Kasumi-1 (cell line): ENCODE measurements at places on chromosomes 7 and 10.
A peak's percentile ranks its signal among the peaks of the same experiment; 100 is the strongest.

DNA sequence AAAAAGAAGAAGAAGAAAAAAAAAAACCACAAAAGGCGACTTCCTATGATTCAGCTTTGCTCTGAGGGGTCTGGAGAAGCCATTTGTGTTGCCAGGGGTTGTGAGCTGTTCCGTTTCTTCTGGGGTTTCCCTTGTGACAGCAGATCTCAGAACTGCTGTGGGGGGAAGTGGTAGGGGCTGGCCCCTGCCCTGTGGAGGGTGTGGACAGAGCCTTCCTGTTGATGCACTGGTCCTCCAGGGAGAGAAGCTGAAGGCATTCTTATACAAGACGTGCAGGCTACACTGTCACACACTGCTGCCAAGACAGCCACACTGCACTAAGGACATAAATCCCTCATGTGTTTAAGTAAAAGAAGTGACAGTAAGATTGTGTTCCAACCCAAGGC, 17.3 kb upstream of the CSGALNACT2 start:
- DNase-seq: peak; percentile 100

DNA sequence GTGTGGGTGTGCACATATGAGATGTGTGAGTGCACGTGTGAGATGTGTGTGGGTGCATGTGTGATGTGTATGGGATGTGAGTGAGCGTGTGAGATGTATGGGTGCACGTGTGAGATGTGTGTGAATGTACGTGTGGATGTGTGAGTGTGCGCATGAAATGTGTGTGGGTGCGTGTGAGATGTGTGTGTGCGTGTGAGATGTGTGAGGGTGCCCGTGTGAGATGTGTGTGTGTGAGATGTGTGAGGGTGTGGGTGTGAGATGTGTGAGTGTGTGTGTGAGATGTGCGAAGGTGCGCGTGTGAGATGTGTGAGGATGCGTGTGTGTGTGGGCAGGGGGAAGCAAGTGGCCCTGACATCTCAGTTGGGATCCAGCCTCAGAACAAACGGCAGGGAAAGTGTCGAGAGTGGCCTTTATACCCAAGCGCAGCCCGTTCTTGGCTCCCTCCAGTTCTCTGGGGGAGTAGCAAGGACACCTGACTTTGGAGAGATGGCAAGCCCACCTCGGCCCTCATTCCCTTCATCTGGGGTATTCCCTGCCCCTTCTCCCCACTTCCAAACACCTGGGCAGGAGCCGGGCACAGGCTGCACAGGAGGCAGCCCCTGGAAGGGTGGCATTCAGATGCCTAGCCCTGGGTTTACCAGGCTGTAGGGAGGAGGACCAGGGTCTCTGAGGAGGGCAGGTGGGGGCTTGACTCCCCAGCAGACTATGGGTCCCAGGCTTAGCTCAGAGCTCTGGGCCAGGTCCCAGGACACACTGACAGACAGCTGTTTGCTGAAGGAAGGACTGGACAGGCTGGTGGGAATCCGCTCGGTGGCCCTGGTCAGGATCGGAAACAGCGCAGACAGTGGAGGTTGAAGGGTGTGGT, 31.6 kb downstream of the PPIF start:
- DNase-seq: no peak

DNA sequence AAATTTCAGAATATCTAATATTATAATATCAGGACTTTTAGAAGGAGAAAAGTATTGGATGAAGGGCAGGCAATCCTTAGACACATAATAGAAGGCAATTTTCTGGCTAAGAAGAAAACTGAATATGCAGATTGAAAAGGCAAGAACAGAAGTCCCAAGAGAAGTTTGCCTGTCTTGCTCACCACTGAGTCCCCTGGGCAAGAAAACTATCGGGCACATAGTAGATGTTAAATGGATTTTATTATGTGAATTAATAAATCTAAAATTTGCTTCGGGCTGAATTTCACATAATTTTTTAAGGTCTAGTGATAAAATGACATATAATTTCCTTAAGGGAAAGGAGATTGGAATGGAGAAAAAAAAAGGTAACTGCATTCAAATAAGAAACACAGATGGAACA, 380.9 kb upstream of the GRM3 start:
- DNase-seq: no peak

- peak; percentile 79 for DNase-seq
These were observed 110.4 kb downstream of the CUX1 start for GRCh38 chr7:101927802-101928201.
